ENCODE measurements at places on chromosomes 6 and 20. TPM values are rescaled to one million over a fixed set of nuclear protein-coding genes. Genes with fewer than 3 reads are reported as not detected.

GMNN gene
- total RNA-seq = 11.0 TPM

ULBP2 gene
- 10.7 TPM for total RNA-seq

CASS4 gene
- total RNA-seq = 17.0 TPM

THBD gene
- total RNA-seq = 19.9 TPM

PGBD1 gene
- total RNA-seq = 1.3 TPM

SLC35B2 gene
- total RNA-seq = 70.3 TPM

All from cardiac atrium fibroblast (primary cell).